ENCODE measurements at places on chromosomes 13 and 19. TPM values are rescaled to one million over a fixed set of nuclear protein-coding genes. Genes with fewer than 3 reads are reported as not detected.

The CACTIN gene
- polyA plus RNA-seq, result 25.3 TPM

The ZBTB32 gene
- polyA plus RNA-seq, result 0.15 TPM

The ATP4B gene
- not detected for polyA plus RNA-seq

The FGF14 gene
- 0.04 TPM for polyA plus RNA-seq

The DENND1C gene
- polyA plus RNA-seq, result 1.2 TPM

The CABP5 gene
- not detected for polyA plus RNA-seq

The SHD gene
- 174 TPM for polyA plus RNA-seq

The IFNL1 gene
- polyA plus RNA-seq, result not detected

The ZNF528 gene
- 25.1 TPM for polyA plus RNA-seq

The PLIN4 gene
- 8.8 TPM for polyA plus RNA-seq

The SMAD9 gene
- 17.2 TPM for polyA plus RNA-seq

The SLC6A16 gene
- polyA plus RNA-seq, result 1.9 TPM

The CCDC70 gene
- not detected for polyA plus RNA-seq

The LPAR2 gene
- 4.4 TPM for polyA plus RNA-seq

The RNF126 gene
- polyA plus RNA-seq, result 32.3 TPM

The NECTIN2 gene
- 55.4 TPM for polyA plus RNA-seq

The CPB2 gene
- 0.13 TPM for polyA plus RNA-seq

The URAD gene
- polyA plus RNA-seq, result not detected

The APBA3 gene
- polyA plus RNA-seq, result 20.4 TPM

The RYR1 gene
- 771 TPM for polyA plus RNA-seq

The SRRM5 gene
- 0.52 TPM for polyA plus RNA-seq

The KLK2 gene
- polyA plus RNA-seq, result not detected

The EHD2 gene
- polyA plus RNA-seq, result 147 TPM

The PRKCG gene
- polyA plus RNA-seq, result 0.43 TPM

The LGALS14 gene
- not detected for polyA plus RNA-seq

The IER2 gene
- 58.5 TPM for polyA plus RNA-seq

The THSD1 gene
- polyA plus RNA-seq, result 20.8 TPM

The CCDC122 gene
- polyA plus RNA-seq, result 5.4 TPM

The EFNA2 gene
- 0.48 TPM for polyA plus RNA-seq

The RNF17 gene
- polyA plus RNA-seq, result 0.40 TPM

The NALCN gene
- polyA plus RNA-seq, result 0.14 TPM

The JOSD2 gene
- polyA plus RNA-seq, result 28.5 TPM

The ZNF439 gene
- polyA plus RNA-seq, result 4.1 TPM

The ZNF225 gene
- polyA plus RNA-seq, result 4.5 TPM

The MCOLN1 gene
- polyA plus RNA-seq, result 16.4 TPM

The HOMER3 gene
- polyA plus RNA-seq, result 80.1 TPM

The SYCN gene
- not detected for polyA plus RNA-seq

The TINCR gene
- polyA plus RNA-seq, result 0.86 TPM

The APOC4 gene
- not detected for polyA plus RNA-seq

The MYO1F gene
- 12.3 TPM for polyA plus RNA-seq

The PDE4A gene
- polyA plus RNA-seq, result 5.0 TPM

The HCST gene
- 8.3 TPM for polyA plus RNA-seq

The ZNF709 gene
- polyA plus RNA-seq, result 3.5 TPM

The ILF3 gene
- polyA plus RNA-seq, result 175 TPM

The SPC24 gene
- polyA plus RNA-seq, result 10.2 TPM

The ZNF878 gene
- polyA plus RNA-seq, result 0.31 TPM

The WDR87 gene
- polyA plus RNA-seq, result 0.31 TPM

The ZNF772 gene
- polyA plus RNA-seq, result 9.9 TPM

The ZNF486 gene
- 4.9 TPM for polyA plus RNA-seq
